Activated CD8-positive, alpha-beta memory T cell treated with anti-CD3 and anti-CD28 coated beads, Interleukin-2, amount 50 U/mL, for 4 hours (primary cell): ENCODE measurements at places on chromosomes 11 and 22.

- DNase-seq: peak; percentile 55
These were observed at the start of gene RIC3 for GRCh38 chr11:8168485-8169257. Gene RIC3 (minus strand): TSS chr11:8169025. CDS start chr11:8168989, 36 bp downstream.

DNA sequence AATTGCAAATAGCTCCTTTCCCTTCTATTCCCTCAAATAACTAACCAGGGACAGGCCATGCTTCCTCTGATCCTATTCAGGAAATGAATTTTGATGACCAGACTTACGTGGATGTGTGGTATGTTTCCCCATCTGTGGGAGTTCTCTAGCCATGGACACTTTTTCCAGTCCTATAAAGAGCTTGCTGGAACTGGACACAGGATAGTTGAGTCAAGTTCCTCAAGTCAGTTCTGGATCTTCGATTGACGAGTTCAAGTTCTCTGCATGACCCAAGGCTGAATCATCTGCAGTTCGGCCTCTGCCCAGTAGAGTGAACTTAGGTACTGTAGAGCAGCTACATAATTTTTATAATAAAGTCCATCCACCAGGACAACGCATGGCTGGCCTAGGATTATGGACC lies 52.7 kb upstream of the CCND1 start:
- DNase-seq: no peak

DNA sequence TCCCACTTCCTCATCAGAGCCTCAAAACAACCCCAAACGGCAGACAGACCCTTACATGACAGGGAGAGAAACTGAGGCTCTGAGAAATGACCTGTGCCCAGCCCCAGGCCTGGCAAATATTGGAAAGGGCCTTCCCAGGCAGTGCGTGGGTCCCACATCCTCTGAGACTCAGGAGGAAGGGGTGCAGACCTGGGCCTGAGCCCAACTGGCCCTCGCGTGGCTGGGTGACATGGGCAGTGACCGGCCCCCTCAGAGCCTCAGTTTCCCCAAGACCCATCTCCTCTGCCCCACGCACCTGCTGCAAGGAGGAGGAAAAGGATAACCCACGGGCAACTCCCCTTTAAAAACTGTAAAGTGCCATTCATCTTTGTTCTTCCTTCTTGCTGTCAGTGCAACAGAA lies 35.6 kb downstream of the ELFN2 start:
- no peak for DNase-seq

DNA sequence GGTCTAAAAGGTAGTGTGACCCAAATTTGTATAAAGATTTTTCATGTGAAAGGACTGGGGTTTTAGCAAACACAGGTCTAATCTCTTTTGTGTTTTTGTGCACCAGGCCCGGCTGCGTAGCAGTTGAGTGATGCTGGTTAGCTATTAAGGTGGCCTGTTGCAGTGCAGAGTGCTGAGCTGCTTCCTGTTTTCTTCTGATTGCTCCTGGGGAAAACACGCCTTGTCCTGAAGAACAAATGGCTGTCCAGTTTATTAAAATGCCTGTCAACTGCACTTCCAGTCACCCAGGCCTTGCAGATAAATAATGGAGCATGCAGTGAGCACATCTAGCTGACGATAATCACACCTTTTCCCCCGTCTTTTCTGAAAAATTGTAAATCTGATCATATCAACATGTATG lies 1.8 kb downstream of the SRSF8 start:
- peak; percentile 49 for DNase-seq

- DNase-seq: no peak
These were observed 5.9 kb downstream of the YWHAH start for GRCh38 chr22:31950226-31950625.

DNA sequence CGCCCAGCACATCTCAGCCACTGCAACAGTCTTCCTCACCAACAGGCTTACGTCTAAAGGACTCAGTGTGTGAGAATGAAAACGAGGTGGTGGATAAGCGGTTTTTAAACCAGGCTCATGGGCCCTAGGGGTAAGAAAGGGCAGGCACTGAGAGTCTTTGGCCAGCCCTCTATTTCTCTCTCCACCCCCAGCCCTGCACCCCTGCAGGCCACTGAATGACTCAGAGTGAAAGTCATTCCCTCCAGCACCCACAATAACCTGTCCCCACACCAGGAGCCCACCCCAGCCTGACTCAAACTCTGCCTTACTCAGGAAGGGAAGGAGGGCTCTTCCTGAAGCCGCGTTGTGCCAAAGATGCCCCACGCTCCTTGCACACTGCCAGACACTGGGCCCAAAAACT lies 72.0 kb downstream of the LARGE1 start:
- no peak for DNase-seq

DNA sequence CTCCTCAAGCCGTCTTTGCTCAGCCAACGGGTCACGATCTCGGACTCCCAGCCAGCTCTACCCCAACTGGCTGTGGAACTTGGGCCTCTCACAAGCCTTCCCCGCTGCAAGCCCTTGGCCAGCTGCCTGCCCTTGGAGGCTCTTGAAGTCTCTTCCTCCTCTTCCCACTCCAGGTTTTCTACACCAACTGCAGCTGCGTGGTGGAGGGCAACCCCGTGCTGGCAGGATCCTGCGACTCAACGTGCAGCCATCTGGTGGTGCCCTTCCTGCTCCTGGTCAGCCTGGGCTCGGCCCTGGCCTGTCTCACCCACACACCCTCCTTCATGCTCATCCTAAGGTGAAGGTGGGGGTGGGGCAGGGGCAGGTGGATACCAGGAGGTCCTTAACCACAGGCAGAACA lies 40.5 kb upstream of the TPBGL start:
- no peak for DNase-seq

DNA sequence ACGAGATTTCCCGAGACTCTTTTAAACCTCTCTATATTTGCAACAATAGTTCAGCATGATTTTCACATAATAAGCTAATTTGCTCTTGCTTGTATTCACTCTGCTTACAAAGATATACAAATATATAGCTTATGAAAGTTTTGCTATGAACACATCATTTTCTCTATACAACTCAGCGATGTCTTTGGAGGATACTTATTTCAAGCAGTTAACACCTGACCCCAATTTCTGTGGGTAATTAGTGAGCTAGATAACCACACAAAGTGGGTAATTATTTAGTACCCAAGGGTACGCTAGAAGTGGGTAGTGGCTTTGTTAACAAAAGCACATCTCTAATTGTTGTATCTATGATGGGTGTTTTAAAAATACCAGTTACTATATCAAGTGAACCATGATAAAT lies 12.3 kb downstream of the BLID start:
- no peak for DNase-seq

- no peak for DNase-seq
These were observed 1.1 kb upstream of the VPS37C start for GRCh38 chr11:61162092-61162941.
